ENCODE measurements at places on chromosomes 16 and 17.

DNA sequence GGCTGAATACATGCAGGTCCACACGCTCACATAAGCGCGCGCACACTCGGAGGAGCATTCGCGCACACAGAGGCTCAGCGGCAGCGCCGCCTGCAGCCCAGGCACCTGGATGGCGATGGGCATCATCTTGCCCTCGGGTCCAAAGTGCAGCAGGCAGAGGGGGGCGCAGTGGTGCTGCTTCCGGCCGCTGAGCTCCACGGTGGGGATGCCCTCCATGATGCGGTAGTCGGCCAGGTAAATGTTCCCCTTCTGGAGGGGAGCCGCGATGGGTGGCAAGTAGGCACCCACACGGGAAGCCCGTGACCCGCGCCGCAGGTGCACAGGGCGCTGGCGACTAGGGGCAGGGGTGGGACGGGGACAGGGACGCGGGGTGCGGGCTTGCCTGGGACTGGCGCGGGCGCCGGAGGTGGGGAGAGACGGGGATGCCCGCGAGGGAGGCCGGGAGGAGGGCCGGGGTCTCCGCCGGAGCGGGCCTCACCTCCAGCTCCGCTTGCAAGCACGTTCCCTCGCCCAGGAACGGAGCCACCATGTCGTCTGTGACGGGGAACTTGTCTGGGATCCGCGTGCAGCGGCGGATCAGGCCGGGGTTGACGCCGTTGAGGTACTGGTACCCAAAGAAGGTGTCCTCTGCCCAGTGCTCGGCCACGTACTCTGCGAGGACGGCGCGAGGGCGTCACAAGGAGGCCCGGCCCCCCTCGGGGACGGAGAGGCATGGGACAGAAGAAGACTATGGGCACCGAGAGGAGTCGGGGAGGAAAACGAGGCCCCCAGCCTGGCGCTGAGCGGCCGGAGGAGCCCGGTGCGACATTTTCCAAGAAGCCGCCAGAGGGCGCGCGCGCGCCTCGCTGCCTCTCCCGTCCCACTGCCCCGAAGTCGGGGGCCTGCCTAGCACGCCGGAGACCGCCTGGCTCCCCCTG lies 8.0 kb downstream of the ALOX12B start:
- peak; percentile 58 for DNase-seq

GRCh38 chr16:21646721-21647561 lies 5.5 kb downstream of the IGSF6 start:
- DNase-seq, result peak; percentile 71

DNA sequence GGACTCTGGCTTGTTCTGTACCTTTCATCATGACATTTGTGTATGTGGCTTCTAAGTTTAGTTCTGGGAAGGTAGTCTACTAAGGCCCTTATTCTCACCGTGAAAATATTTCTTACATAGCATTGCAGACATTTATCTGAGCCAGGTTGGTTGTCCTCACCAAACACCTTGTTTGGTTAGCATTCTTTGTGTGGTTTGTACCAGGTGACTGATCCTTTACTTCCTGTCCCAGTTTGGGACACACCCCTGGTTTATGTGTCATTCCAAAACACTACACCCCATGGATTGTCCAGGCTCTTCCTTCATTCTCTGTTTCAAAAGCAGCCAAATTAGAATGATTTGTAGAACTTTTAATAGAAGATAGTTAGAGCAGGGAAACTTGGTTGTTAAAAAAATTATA lies 23.2 kb upstream of the DUSP14 start:
- no peak for DNase-seq

GRCh38 chr17:33811984-33812577 lies 443.0 kb upstream of the CCL2 start:
- no peak for DNase-seq

DNA sequence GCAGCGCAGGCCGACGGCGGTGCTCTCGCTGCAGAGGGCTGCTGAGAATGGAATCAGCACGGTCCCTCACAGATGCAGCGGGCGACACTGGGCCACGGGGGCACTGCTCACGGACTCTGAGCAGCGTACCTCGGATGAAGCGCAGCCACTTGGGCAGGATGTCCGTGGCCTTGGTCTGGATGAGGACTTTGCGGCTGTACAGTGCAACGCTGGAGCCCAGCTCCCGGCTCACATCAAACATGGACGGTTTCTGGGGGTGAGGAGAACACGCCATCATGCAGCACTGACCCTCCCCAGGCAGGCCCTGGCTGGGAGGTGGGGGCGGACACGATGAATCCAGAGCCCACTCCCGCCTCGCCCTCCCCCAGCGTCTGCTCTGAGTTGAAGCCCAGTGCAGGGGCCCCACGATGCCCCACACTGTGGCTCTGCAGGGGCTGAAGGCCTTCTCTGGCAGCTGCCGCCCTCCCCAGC lies 18.1 kb downstream of the DNASE1 start:
- DNase-seq, result no peak

DNA sequence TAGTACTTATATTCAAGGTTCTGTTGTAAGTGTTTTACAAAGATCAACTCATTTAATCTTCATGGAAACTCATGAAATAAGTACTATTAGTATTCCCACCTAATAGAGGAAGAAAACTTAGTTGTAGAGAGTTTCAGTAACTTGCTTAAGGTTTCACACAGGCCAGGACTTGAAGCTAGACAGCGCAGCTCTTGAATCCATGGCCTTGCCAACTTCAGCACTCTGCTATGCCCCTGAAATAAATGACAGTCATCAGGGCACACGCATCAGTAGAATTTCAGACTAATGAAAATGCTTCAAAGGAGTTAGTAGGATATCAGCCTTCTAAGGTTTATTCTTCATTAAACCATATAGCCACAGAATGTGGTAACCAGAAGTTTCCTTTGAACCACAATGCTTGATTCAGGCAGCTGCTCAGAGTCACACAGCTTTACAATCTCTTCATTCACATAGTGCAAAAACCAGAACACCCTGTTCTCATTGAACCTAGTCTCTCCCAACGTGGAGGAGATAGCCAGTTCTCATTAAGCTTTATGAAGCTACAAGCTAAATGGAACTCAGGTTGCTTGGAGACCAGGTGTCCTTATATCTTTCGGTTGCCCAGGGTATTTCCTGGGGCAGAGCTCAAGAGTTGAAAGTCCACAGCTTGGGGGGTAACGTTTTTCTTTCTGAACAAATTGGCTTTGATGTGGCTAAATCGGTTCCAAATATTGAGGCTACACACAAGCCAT lies 39.7 kb downstream of the KCNJ2 start:
- no peak for DNase-seq

GRCh38 chr17:78746949-78747269 lies 35.2 kb downstream of the CYTH1 start:
- DNase-seq, result no peak

DNA sequence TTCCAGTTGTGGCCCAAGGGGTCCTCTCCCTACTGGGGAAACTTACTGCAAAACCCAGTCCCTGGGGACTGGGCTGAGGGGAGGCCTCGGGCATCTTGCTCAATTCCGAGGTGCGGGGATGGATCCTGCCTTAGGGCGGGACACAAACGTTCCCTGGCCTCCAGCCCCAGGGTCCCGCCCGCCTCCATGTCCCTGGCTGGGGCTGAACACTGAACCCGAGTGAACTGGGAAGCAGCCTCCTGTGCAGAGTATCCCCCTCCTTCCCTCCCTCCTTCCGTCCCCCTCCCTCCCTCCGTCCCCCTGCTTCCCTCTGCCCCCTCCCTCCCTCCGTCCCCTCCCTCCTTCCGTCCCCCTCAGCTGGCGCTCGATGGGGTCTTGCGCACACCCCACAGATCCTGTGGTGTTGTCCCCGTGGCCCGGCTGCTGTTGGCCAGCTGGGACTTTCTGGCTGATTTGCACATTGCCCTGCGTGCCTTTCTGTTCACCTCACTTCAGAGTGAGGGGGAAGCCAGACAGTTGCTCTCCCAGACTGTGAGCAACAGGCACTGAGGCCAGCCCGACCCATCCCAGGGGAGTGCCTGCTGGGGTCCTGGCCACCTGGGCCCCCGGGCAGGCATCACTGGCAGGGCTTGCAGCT lies 5.5 kb downstream of the TRAF7 start:
- no peak for DNase-seq

GRCh38 chr16:85654251-85655095 lies 34.3 kb downstream of the GINS2 start:
- DNase-seq, result no peak

DNA sequence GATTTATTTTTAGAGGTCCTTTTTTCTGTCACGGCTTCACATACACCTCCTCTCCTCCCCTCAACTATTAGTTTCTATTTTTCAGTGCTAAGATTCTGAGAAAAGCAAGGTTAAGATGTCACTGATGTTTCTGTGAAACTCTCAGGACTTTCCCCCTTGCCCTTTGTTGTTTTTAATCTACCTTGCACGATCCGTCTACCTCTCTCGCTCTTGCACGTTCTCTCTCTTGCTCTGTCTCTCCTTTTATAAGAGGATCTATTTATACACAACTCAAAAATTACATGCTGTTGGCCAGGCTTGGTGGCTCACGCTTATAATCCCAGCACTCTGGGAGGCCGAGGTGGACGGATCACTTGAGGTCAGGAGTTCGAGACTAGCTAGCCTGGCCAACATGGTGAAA lies 43.6 kb downstream of the RPA1 start:
- no peak for DNase-seq

DNA sequence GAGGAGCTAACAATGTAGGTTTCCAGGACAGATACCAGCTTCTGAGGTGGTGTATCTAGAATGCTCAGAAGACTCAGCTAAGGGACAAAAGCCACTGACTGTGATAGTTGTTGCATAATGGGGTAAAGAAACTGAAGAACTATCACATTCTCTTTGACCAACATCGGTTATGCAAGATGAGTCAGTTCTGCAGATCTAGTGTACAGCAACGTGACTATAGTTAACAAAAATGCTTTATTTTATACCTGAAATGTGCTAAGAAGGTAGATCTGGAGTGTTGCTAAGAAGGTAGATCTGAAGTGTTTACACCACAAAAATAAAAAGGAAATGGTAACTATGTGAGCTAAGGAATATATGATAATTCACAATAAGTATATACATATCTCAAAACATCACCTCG lies 2.5 kb downstream of the KRTAP9-6 start:
- DNase-seq, result no peak

DNA sequence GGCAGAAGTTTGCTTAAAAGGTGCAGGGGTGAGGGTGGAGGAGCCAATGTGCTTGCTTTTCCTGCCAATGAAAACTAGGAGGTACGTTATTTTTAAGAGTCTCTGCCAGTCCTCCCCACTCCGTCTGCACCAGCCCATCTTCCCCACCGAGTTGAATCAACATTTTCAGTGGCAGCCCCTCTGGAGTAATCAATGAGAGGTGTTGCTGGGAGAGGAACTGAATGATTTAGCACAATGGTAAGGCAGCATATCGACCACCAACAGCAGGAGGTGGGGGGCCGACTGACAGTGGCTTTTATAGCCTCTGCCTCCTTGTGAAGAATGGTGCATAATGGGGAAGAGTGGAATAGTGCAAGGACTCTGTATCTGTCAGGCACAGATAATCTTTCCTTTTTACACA lies 1465.0 kb upstream of the GOT2 start:
- DNase-seq, result no peak

GRCh38 chr17:14622615-14623101 lies 321.8 kb downstream of the HS3ST3B1 start:
- no peak for DNase-seq

GRCh38 chr16:52603015-52603414 lies 56.1 kb upstream of the TOX3 start:
- no peak for DNase-seq

DNA sequence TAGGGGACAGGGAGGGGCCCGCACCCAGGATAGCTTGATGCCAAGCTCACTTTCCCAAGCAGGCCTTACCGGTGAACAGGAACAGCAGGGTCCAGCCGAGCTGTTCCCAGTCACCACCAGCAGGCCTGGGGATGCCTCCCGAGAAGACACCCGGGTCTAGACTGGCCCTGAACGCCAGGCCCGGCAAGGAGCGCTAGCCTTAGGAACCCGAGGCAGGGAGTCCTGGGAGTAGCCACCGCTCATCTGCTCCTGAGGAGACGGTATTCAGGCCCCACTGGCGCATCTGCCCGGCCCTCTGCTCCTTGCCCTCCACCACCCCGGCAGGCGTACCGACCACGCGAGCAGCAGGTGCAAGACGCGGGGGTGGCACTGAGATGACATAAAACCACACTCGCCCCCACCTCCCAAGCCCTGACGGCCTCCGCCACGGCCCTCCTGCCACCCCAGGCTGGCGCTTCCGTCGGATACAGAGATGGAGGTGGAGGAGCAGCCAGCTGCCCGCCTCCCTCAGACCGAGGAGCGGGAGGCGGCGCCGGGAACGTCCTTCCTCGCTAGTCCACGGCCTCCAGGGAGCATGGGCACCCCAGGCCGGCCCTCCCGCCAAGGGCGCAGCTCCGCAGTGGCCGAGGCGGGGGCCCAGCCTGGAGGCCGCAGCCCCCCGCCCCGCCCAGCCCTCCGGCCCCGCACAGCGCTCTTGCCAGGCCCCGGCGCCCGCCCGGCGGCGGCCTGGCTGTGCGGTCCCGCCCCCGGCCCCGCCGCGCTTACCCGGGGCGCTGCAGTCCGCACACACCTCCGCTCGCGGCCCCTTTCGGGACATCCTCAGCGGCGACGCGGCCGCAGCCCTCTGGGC lies 661 bp downstream of the GIT1 start:
- peak; percentile 80 for DNase-seq

GRCh38 chr17:76356803-76357456 lies 3.2 kb upstream of the PRPSAP1 start:
- DNase-seq, result no peak

GRCh38 chr16:72300892-72301291 lies 128.9 kb upstream of the PMFBP1 start:
- no peak for DNase-seq

GRCh38 chr17:60311186-60311585 lies 80.7 kb downstream of the USP32 start:
- DNase-seq, result no peak

DNA sequence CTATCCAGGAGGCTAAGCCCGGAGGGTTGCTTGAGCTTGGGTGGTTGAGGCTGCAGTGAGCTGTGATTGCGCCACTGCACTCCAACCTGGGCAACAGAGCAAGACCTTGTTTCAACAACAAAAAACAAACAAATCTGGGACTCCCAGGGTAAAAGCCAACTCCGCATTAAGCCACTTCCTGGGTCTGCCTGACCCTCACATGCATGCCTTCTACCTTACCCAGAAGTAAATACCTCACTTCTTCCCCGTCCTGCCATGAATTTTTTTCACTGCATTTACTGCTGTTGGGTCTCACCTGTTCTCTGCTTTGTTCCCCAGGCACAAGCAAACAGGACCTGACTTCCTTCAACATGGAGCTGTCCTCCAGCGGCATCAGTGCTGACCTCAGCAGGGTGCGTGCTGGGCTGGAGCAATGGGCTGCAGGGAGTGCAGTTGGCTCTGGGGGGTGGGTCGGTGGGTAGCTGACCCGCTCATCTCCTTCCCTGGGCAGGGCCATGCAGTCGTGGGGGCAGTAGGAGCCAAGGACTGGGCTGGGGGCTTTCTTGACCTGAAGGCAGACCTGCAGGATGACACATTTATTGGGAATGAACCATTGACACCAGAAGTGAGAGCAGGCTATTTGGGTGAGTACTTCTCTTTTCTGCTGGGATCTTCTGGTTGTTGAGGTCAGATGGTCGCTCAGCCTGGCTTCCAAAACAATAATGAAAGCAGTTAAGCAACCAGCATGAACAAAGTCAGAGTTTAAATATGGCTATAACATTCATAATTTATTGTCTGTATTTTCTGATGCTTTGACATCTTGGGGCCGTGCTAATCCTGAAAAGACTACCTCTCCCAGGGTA lies 16.4 kb downstream of the ITGAL start:
- DNase-seq, result no peak

GRCh38 chr16:63038397-63039106 lies 1002.3 kb upstream of the CDH8 start:
- no peak for DNase-seq

- DNase-seq, result no peak
These were observed 64.6 kb downstream of the CDK5R1 start for GRCh38 chr17:32551186-32551955.

- DNase-seq, result no peak
These were observed 1.0 kb downstream of the CYB561 start for GRCh38 chr17:63445065-63445464.

Data from stimulated activated CD8-positive, alpha-beta memory T cell treated with anti-CD3 and anti-CD28 coated beads, Interleukin-7, amount 100 ng/mL, for 4 hours (primary cell).